ENCODE measurements at places on chromosomes 2 and 18. TPM values are rescaled to one million over a fixed set of nuclear protein-coding genes. Genes with fewer than 3 reads are reported as not detected.
A peak's percentile ranks its signal among the peaks of the same experiment; 100 is the strongest.

DNA sequence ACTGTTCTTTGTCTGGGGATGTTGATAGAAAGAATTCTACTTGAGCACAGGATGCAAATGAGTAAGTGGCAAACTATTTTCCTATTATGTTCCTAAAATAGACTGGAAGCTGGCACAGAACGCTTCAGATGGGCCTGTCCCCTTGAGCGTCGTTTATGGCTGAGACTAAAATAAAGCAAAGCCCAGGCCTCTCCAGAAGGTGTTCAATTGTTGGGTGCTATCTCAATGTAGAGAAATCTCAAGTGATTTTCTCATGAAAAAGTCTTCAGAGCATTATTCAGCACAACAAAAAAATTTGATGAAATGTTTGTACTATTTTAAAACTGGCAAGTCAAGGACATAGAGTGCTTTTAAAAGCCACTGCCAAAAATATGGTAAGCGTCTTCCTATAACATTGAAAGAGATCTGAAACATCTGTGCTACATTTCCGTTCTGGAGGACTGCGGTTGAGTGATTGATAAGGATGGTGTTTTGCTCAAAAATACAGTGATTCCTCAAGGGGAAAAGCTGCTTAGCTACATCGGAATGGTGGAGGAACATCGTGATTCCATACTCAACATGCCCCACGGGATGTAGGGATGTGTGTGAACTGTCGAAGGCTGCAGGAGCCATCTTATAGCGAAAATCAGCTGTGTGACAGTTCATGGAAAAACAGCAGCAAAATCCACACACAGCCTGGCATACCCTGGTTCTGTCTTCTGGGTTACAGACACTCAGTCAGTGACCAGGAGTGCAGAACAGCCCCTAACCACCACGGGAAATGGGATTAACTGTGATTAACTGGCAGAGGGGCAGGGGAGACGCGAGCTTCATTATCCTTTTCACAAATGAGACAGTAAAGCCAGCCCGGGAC lies 10.4 kb upstream of the LRRFIP1 start:
- H3K4me3 ChIP-seq, result no peak overlapping the region
- peaks cover 6% of the 10 kb centered on the region for H3K4me1 ChIP-seq
- H3K27ac ChIP-seq, result no peak overlapping the region
- H3K36me3 ChIP-seq, result no peaks in the 10 kb centered on the region
- H3K27me3 ChIP-seq, result no peaks in the 10 kb centered on the region
- DNase-seq, result peak; percentile 70

DNA sequence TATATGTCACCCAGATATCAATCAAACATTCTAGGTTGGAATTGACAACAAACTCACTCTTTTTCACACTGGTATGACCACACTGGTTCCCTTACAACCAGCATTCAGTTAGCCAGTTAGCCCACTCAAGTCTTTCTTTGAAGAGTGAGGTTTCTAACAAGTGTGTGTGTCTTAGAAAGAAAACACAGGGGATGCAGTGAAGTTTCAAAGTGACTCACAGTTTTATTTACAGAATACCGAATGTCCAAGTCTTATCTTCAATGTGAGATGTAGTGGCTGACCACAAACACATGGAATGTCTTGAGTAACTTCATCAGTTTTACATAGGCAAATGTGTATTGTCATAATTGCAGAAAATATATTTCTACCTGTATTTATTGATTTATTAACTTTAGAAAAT lies 274.7 kb upstream of the HNMT start:
- no peaks in the 10 kb centered on the region for H3K36me3 ChIP-seq
- H3K4me3 ChIP-seq, result no peak overlapping the region
- H3K27ac ChIP-seq, result no peak overlapping the region
- no peak for DNase-seq
- H3K4me1 ChIP-seq, result no peaks in the 10 kb centered on the region
- H3K27me3 ChIP-seq, result no peaks in the 10 kb centered on the region

SPC25 gene
- 9.4 TPM for total RNA-seq

MDH1 gene
- total RNA-seq, result 366 TPM

GRCh38 chr2:33371304-33372090 lies 105.0 kb upstream of the RASGRP3 start:
- DNase-seq, result no peak
- H3K4me1 ChIP-seq, result peaks cover 1% of the 10 kb centered on the region
- H3K27me3 ChIP-seq, result no peaks in the 10 kb centered on the region
- H3K36me3 ChIP-seq, result no peaks in the 10 kb centered on the region
- H3K4me3 ChIP-seq, result no peak overlapping the region

SERPINB4 gene
- not detected for total RNA-seq

GRCh38 chr2:1742301-1742680 lies 2.0 kb downstream of the PXDN start:
- H3K36me3 ChIP-seq, result peaks cover 12% of the 10 kb centered on the region
- H3K27me3 ChIP-seq, result no peaks in the 10 kb centered on the region
- DNase-seq, result no peak
- peaks cover 25% of the 10 kb centered on the region for H3K4me1 ChIP-seq
- peak overlapping the region; percentile 62 for H3K4me3 ChIP-seq

DNA sequence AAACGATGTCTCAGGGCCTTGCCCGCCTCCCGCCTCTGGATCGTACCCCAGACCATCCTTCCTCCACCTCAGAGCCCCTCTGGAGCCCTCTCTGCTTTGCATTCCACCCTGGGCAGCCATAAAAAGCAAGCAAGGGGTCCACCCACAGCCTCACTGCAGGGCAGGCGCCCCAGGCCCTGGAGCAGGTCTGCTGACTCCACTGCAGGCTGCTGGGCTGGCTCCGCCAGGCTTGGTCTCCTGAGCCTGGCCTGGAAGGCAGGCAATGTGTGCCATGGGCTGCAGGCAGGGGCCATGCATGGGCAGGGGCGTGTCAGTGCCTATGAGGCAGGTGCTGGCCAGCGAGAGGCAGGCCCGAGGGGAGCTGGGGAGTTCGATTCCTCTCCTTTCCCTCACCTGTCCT lies 186.0 kb downstream of the ANKRD30B start:
- H3K27me3 ChIP-seq, result no peaks in the 10 kb centered on the region
- no peak overlapping the region for H3K27ac ChIP-seq
- no peak for DNase-seq
- no peaks in the 10 kb centered on the region for H3K36me3 ChIP-seq
- H3K4me3 ChIP-seq, result no peak overlapping the region
- H3K4me1 ChIP-seq, result no peaks in the 10 kb centered on the region

- no peaks in the 10 kb centered on the region for H3K27me3 ChIP-seq
- H3K36me3 ChIP-seq, result no peaks in the 10 kb centered on the region
- no peaks in the 10 kb centered on the region for H3K4me1 ChIP-seq
- no peak for DNase-seq
- no peak overlapping the region for H3K27ac ChIP-seq
These were observed 654.1 kb upstream of the SYT4 start for GRCh38 chr18:43931439-43931838.

DNA sequence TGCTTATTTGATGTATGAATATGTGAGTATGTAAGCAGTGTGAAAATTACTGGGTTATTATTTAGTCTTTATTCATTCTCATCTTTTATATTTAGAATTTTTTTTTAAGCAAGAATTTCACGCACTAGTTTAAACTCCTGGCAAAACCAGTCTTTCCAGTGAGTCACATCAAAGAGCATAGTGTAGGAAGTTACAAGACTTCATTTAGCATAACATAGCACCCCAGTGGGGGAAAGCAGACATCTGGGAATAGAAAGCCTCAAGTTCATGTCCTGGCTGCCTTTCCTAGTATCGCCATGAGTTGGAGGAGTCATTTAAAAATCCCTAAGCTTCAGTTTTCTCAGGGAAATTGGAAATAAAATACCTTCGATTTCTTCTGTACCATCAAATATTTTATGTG lies 408.3 kb downstream of the NUP35 start:
- H3K36me3 ChIP-seq, result no peaks in the 10 kb centered on the region
- DNase-seq, result no peak
- H3K27ac ChIP-seq, result no peak overlapping the region
- no peak overlapping the region for H3K4me3 ChIP-seq
